ENCODE measurements at places on chromosomes 2 and 18.

- no peak for DNase-seq
These were observed 761.0 kb downstream of the EPHA4 start for GRCh38 chr2:220811115-220811514.

- no peak for DNase-seq
These were observed 43.0 kb upstream of the SLC1A4 start for GRCh38 chr2:64945973-64946768.

DNA sequence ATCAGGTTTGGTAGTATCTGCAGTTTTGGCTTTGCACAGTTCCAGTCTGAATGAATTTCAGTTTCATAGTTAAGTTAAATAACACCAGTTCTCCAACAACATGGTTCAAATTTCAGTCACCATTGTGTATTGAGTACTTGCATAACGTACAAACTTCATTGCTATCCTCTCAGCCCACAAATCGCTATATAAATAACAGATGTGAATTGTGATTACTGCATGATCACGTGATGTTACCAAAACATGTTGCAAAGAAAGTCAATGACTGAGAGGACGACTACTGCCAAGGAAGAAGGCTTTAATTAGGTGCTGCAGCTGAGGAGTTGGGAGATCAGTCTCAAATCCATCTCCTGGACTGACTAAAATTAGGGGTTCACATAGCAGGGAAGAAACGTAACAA, 48.2 kb downstream of the COL4A4 start:
- DNase-seq: no peak

GRCh38 chr18:40413160-40413559, 1541.9 kb upstream of the PIK3C3 start:
- peak; percentile 15 for DNase-seq

DNA sequence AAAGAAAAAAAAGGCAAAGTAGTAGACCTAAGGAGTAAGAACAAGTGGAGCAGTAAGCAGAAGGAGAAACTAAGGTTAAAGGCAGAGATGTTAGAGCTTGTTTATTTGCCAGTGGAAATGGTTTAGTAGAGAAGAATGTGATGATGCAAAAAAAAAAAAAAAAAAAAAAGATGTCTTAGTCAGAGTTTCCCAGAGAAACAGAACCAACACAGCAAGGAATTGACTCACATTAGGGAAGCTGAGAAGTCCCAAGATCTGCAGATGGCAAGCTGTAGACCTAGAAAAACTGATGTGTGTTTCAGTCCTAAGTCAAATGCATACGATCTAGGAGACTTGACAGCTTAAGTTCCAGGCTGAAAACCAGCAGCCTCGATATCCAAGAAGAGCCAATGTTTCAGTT, 1548.8 kb upstream of the LRRTM1 start:
- DNase-seq: no peak

DNA sequence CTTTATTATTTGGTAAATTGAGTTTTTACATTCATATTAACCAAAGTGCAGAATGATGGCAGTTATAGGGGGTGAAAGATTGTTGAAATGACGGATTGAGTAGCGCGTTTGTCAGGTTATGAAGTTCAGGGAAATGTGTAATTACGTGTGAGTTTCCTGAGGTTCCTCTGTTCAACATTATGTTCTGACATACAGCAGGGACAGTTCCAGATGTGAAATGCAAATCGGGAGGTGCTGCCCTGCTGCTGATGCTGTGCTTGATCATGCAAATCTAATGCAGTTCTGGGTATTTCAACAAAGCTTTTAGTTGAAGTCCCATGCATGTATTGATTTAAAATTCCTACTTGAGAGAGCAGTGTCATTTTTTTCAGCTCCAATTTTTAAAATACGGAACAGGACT, 57.9 kb downstream of the CDH7 start:
- no peak for DNase-seq

DNA sequence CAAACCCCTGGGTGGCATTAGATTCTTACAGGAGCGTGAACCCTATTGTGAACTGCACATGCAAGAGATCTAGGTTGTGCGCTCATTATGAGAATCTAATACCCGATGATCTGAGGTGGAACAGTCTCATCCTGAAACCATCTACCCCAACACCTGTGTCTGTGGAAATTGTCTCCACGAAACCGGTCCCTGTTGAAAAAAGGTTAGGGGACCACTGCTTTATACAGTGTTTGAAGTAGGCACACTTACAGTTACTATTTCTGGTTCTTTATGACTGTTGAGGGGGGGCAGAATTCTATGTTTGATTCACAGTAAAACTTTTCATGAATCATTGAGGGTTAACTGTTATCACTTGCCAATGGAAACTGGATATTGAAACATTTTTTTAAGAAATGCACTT, 72.0 kb downstream of the RIF1 start:
- DNase-seq: no peak

- DNase-seq: peak; percentile 75
These were observed at the start of gene SLC66A3 for GRCh38 chr2:11155381-11156035. Gene SLC66A3 (plus strand): TSS chr2:11155467. CDS start chr2:11155547, 80 bp downstream.

GRCh38 chr18:58787536-58788149, 77.0 kb upstream of the ZNF532 start:
- no peak for DNase-seq

DNA sequence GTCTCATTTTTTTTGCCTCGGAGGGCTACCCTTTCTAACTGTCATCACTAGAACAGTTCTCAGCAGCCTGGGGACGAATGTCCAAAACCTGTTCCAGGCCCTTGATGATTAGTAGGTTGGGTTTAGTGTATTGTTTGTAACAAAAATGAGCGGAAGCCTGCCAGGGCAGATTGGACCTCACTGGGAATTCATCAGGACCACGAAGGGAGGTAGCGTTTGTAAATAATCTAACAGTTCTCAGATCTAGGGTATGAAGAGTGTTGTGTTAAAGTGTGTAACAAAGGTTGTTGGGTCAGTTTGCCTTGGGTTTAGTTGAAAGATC, 799 bp downstream of the CEP68 start:
- no peak for DNase-seq

DNA sequence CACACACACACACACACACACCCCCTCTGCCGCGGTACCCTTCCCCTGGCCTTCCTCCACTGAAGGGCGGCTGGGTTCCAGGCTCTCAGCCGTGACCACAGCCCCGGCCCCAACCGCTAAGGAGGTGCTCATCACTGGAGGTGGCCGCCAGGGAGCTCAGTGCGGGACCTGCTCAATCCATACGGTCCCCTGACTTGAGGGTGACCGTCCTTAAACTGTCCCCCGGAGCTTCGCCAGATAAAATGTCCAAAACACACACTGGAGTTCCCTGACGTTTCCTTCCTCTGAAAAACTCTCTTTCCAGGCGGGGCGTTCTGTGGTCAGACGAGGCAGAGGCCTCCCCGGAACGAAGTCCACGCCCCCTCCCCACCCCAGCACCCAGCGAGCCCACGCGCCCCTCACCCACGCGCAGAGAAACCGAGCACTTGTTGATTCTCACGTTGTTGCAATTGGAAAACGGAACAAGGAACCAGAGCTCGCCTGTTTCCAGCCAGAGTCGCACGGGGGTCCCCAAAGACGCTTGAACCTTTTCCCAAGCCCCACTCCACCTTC, 1.4 kb downstream of the MBP start:
- no peak for DNase-seq

GRCh38 chr18:66734451-66734850, 130.6 kb upstream of the CDH19 start:
- no peak for DNase-seq

DNA sequence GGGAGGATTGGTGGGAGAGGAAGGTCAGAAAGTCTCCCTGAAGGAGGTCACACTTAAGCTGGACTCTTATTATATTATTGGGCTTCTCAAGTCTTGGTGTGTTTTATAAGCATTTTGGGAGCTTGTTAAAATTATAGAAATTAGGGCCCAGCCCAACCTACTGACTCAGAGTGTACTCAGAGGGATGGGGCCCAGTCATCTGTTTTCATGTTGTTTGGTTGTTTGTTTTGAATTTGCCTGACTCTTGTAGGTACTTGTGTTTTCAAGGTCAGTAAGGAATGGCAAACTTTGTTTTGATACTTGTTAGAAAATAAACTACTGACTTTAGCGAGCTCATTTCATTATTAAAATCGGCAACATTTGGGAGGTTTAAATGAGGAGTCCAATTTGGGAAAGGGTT, 152.0 kb downstream of the INSIG2 start:
- DNase-seq: no peak

GRCh38 chr2:100676346-100676745, 113.6 kb downstream of the PDCL3 start:
- DNase-seq: no peak

- no peak for DNase-seq
These were observed 108.8 kb upstream of the FOSL2 start for GRCh38 chr2:28283861-28284260.

- DNase-seq: no peak
These were observed 2.1 kb downstream of the IL1B start for GRCh38 chr2:112834396-112835037.

GRCh38 chr2:40103163-40103562, 324.1 kb upstream of the THUMPD2 start:
- DNase-seq: no peak

DNA sequence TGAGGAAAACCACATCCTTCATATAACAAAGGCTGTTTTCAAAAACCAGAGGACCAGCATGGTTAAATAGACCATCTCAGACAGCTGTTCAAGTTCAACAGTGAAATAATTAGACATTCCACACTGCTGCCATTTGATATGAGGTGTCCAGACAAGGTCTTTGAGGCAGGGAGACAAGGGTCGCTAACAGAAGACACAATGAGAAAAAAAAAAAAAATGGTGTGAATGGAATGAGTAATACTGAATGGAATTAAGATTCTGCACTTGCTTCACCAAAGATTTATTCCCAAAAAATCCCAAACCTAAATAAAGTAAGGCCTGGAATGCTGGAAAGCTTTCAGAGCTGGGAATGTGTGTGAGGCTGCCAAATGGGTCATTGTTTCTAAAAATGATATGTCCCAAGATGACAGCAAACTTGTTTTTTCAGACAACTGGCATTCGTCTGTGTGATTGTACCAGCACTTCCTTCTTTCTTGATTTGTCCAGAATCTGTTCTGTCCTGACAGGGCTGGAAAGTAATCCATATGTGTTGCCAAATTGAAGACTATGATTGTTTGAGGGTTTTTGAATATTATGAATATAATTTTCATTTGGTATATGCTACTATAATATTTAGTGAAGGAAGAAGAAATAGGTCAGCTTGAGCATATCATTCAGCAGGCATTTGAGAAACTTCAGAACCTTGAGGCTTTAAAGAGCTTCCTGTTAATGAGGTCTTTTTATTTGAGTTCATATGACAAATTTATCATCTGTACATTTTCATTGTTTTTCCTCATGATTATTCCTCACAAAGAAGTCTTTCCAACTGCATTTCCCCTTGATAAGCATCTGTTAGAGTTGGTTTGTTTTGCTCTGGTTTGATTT, 85.2 kb upstream of the ITGA4 start:
- no peak for DNase-seq

GRCh38 chr2:17146358-17146757, 371.9 kb downstream of the RAD51AP2 start:
- no peak for DNase-seq

DNA sequence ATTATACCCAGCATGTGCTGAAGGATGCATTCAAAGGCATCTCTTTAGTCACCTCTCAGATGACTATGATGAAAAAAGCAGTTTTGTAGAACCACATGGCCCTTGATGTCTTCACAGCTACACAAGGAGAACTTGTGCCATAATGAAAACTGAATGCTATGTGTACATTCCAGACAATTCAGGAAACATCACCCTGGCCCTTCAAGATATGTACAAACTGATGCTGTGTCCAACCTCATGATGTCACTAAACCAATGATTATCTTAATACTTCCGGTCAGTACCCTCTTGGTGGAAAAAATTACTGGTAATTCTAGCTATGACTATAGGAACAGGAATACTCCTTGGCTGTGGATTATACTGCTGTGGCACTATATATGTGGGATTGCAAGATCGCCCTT, 20.0 kb downstream of the DUSP11 start:
- DNase-seq: no peak

GRCh38 chr2:17625446-17625845, 85.0 kb downstream of the VSNL1 start:
- no peak for DNase-seq

DNA sequence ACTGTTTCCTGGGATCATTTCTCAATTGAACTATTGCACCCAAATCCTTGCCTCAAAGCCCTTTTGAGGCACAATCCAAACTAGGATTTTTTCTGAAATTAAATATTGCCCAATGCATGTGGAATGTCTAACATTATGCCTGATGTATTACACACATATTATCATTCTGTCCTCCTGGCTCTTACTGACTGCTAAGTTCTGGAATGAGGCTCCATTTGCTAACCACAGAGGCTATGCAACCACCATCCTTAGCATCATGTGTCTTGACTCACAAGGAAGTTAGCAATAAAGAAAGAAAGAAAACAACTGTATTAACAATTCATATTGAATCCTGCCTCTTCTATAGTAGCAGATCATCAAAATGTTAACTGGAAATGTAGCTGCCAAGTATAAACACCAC, 1142.7 kb downstream of the CNTNAP5 start:
- DNase-seq: no peak

DNA sequence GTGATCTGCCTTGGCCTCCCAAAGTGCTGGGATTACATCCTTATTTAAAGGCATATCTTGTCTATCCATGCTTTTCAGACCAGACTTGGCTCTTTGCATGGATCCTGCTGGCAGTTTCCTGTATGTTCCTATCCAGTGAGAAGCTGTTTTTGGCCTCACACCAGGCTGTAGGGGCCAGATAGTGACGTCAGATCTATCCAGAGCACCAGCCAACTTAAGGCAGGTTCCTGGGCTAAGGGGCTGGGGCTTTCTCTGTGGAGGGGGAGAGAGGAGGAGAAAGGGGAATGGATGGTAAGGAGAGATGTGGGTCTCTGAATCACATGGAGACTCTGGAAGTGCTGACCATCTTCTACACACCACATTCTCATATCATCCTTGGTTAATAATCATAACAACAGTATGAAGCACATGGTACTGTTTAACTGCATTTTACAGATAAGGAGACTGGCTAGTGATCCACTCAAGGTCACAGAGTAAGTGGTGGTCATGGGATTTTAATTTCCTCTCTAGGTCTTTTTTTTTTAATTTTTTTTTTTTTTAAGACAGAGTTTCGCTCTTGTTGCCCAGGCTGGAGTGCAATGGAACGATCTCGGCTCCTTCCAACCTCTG, 2.0 kb upstream of the FAM117B start:
- no peak for DNase-seq
